ENCODE measurements at places on chromosomes 1 and 21. TPM values are rescaled to one million over a fixed set of nuclear protein-coding genes. Genes with fewer than 3 reads are reported as not detected.

The FMOD gene
- total RNA-seq = 0.86 TPM

The PKP1 gene
- total RNA-seq = not detected

The CSF3R gene
- 0.32 TPM for total RNA-seq

The GPR153 gene
- total RNA-seq = 5.2 TPM

The MACF1 gene
- total RNA-seq = 409 TPM

The CCDC17 gene
- 1.3 TPM for total RNA-seq

The G0S2 gene
- 4.8 TPM for total RNA-seq

The PCP4 gene
- total RNA-seq = not detected

The SEC16B gene
- total RNA-seq = 1.6 TPM

The CR1L gene
- not detected for total RNA-seq

The NEGR1 gene
- 13.8 TPM for total RNA-seq

The AIRE gene
- not detected for total RNA-seq

The KIF21B gene
- 0.32 TPM for total RNA-seq

The KCNE2 gene
- total RNA-seq = not detected

The XCL1 gene
- 0.32 TPM for total RNA-seq

The CFHR5 gene
- total RNA-seq = not detected

The FLVCR1 gene
- total RNA-seq = 15.1 TPM

The UTS2 gene
- total RNA-seq = not detected

Measured in fibroblast of villous mesenchyme (primary cell).